ENCODE measurements at places on chromosomes 4 and X. TPM values are rescaled to one million over a fixed set of nuclear protein-coding genes. Genes with fewer than 3 reads are reported as not detected.

HSFX2 gene
- total RNA-seq: not detected

FAM9B gene
- total RNA-seq: not detected

PRKG2 gene
- total RNA-seq: 0.66 TPM

PNCK gene
- 16.7 TPM for total RNA-seq

F11 gene
- not detected for total RNA-seq

MMGT1 gene
- total RNA-seq: 14.6 TPM

TRIML1 gene
- total RNA-seq: not detected

- H3K27ac ChIP-seq: no peak overlapping the region
- ATAC-seq: no peak
- peaks cover 8% of the 10 kb centered on the region for H3K4me1 ChIP-seq
- H3K27me3 ChIP-seq: no peaks in the 10 kb centered on the region
Measured at GRCh38 chr4:76544725-76545124, 109.7 kb downstream of the SHROOM3 start.

- H3K4me3 ChIP-seq: no peak overlapping the region
- H3K36me3 ChIP-seq: peaks cover 31% of the 10 kb centered on the region
- no peak overlapping the region for H3K27ac ChIP-seq
- no peaks in the 10 kb centered on the region for H3K27me3 ChIP-seq
Measured at GRCh38 chrX:149948016-149948415, 9.7 kb upstream of the EOLA2 start.

DNA sequence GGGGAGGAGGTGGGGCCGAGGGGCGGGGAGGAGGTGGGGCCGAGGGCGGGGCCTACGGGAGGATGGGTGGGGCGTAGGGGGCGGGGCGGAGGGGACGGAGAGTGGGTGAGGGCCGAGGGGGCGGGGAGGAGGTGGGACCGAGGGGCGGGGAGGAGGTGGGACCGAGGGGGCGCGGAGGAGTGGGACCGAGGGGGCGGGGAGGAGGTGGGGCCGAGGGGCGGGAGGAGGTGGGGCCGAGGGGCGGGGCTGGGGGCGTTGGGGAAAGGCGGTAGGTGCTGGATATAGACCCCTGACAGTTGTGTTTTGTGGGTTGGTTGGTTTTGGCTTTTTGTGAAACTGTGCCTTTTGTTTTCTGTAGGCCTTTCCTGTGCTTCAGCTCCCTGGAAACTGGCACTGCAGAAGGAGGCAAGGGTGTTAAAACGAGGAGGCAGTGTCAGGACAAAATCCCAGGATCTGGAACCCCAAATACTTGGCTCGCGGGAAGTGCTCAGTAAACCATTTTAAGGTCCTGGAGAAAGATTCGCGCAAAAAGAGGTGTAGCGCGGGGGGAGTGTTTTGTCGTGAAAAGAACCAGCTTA lies 580 bp upstream of the MMGT1 start:
- no peak overlapping the region for H3K27ac ChIP-seq
- no peaks in the 10 kb centered on the region for H3K27me3 ChIP-seq
- peaks cover 7% of the 10 kb centered on the region for H3K4me1 ChIP-seq

DNA sequence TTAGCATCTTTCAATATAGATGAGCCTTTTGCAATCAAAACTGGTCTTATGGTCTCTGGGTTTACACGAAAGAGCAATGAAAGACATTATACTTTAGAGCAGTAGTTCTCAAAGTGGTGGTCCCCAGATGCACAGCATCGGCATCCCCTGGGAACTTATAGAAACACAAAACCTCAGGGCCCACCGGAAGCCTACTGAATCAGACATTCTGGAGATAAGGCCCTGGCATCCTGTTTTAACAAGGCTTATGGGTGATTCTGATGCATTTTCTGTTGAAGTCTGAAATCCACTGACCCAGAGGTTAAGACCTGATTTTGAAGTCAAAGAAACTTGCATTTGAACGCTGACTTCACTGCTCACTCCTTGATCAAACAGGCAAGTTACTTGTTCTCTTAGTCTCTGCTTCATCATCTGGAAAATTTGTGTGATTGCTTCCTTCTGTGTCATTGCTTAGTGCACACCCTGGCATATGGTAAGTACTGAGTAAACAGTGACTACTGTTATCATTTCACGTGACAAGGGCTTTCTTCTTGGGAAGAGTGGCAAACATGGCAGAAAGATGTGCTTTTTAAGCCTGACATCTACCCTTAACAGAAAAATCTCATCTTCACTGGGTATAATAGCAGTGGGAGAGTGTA lies 14.5 kb downstream of the CHRNA9 start:
- H3K36me3 ChIP-seq: no peaks in the 10 kb centered on the region
- H3K27ac ChIP-seq: no peak overlapping the region
- no peaks in the 10 kb centered on the region for H3K27me3 ChIP-seq

GRCh38 chr4:79831701-79832514 lies 241.1 kb downstream of the ANTXR2 start:
- H3K27ac ChIP-seq: no peak overlapping the region
- ATAC-seq: peak; percentile 86
- H3K27me3 ChIP-seq: no peaks in the 10 kb centered on the region
- H3K36me3 ChIP-seq: no peaks in the 10 kb centered on the region
- no peaks in the 10 kb centered on the region for H3K4me1 ChIP-seq
- H3K4me3 ChIP-seq: no peak overlapping the region

DNA sequence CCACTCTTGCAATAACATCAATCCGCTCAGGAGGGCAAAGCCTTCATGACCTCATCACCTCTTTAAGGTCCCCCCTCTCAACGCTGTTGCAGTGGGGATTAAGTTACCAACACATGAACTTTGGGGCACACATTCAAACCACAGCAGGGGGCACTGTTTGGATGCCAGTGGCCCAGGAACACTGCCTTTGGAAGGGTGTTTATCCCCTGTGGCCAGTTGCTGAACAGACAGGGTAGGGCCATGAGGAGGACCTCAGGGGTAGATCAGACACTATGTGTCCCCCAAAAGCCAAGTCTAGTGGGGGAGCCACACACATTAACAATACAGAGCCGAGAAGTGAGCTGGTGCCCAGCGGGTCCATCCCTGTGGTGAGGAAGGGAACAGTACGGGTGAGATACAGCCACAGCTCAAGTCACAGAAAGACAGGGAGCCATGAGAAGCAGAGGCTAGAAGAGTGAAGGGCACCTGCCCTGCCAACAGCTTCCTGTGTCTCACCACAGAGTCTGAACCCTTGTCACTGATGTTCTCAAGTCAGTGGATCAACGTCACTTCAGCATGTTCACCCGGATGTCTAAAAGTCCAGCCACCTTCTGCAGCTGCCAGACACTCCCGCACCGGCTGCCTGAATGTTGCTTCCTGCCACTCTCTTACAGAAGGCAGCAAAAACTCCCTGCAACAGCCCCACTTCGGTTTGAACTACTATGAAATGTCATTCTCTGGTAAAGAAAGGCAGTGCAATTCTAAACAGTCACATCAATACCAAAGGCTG lies 19.9 kb upstream of the MXD4 start:
- peak overlapping the region; percentile 44 for H3K4me3 ChIP-seq
- peak overlapping the region; percentile 60 for H3K27ac ChIP-seq
- H3K4me1 ChIP-seq: peaks cover 30% of the 10 kb centered on the region
- no peaks in the 10 kb centered on the region for H3K27me3 ChIP-seq
- no peaks in the 10 kb centered on the region for H3K36me3 ChIP-seq

DNA sequence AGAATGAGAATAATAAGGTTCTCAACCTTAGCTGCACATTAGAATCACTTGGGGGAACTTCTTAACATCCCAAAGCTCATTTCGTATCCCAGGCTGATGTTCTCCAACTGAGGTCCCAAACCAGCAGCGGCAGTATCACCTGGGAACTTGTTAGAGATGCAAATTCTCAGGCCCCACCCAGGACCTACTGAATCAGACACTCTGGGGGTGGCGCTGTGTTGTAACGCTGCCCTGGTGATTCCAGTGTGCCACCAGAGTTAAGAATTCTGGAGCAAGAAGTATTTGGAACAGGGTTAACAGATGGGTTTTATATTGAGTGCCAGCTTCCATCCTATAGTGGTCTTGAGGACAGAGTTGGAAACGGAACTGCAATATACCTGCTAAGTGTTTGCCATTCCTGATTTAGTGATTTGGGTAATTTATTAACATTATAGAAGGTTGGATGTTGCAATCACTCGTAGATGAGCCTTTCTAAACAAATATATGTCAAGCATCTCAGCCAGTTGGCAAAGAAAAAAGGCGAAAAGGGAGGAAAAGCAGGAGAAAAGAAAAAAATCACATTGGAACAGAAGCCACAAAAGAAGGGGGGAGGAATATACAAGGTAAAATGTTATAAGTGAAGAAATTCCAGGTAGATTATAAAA lies 141.0 kb downstream of the ARX start:
- H3K4me3 ChIP-seq: no peak overlapping the region
- no peaks in the 10 kb centered on the region for H3K27me3 ChIP-seq
- H3K4me1 ChIP-seq: no peaks in the 10 kb centered on the region
- H3K36me3 ChIP-seq: no peaks in the 10 kb centered on the region

DNA sequence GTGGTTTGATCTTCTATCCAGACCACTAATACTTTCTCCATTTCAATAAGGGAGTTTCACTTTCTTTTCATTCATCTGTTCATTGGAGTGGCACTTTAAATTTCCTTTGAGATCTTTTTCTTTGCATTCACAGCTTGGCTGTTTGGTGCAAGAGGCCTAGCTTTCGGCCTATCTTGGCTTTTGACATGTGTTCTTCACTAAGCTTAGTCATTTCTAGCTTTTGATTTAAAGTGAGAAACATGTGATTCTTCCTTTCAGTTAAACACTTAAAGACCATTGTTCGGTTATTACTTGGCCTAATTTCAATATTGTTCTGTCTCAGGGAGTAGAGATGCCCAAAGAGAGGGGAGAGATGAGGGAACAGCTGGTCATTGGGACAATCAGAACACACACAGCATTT lies 24.3 kb downstream of the CXCL13 start:
- no peaks in the 10 kb centered on the region for H3K36me3 ChIP-seq
- H3K4me1 ChIP-seq: peaks cover 7% of the 10 kb centered on the region
- H3K27me3 ChIP-seq: no peaks in the 10 kb centered on the region
- peak; percentile 90 for ATAC-seq
- H3K4me3 ChIP-seq: peak overlapping the region; percentile 9

GRCh38 chrX:44314259-44314734 lies 29.2 kb downstream of the EFHC2 start:
- no peaks in the 10 kb centered on the region for H3K27me3 ChIP-seq
- H3K4me1 ChIP-seq: no peaks in the 10 kb centered on the region
- no peak overlapping the region for H3K27ac ChIP-seq
- ATAC-seq: peak; percentile 52
- no peaks in the 10 kb centered on the region for H3K36me3 ChIP-seq
- H3K4me3 ChIP-seq: no peak overlapping the region

DNA sequence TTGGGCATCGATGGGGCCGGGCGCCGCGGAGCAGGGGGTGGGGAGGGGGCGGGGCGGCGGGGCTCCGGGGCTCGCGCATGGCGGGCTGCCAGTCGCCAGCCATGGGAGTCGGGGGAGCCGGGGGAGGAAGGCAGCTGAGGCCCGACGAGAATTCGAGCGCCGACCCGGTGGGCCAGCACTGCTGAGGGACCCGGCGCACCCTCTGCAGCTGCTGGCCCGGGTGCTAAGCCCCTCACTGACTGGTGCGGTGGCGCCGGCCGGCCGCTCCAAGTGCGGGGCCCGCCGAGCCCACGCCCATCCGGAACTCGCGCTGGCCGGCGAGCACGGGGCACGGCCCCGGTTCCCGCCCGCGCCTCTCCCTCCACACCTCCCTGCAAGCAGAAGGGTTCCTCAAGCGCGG lies 49.4 kb downstream of the GSX2 start:
- no peak overlapping the region for H3K27ac ChIP-seq
- H3K36me3 ChIP-seq: no peaks in the 10 kb centered on the region
- H3K4me3 ChIP-seq: no peak overlapping the region
- peaks cover 30% of the 10 kb centered on the region for H3K27me3 ChIP-seq

DNA sequence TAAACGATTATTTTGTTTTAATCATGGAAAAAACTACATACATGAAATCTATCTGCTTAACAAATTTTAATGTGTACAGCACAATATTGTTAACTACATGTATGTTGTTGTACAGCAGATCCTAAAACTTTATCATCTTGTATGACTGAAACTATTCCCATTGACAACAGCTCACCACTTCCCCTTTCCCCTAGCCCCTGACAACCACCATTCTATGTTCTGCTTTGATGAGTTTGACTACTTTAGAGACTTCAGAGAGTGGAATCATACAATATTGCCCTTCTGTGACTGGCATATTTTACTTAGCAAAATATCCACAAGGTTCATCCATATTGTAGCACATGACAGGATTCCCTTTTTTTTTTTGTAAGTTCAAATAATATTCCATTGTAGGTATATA lies 185.9 kb downstream of the CFAP299 start:
- no peaks in the 10 kb centered on the region for H3K4me1 ChIP-seq
- H3K36me3 ChIP-seq: no peaks in the 10 kb centered on the region
- no peak overlapping the region for H3K27ac ChIP-seq
- ATAC-seq: no peak
- H3K27me3 ChIP-seq: no peaks in the 10 kb centered on the region

DNA sequence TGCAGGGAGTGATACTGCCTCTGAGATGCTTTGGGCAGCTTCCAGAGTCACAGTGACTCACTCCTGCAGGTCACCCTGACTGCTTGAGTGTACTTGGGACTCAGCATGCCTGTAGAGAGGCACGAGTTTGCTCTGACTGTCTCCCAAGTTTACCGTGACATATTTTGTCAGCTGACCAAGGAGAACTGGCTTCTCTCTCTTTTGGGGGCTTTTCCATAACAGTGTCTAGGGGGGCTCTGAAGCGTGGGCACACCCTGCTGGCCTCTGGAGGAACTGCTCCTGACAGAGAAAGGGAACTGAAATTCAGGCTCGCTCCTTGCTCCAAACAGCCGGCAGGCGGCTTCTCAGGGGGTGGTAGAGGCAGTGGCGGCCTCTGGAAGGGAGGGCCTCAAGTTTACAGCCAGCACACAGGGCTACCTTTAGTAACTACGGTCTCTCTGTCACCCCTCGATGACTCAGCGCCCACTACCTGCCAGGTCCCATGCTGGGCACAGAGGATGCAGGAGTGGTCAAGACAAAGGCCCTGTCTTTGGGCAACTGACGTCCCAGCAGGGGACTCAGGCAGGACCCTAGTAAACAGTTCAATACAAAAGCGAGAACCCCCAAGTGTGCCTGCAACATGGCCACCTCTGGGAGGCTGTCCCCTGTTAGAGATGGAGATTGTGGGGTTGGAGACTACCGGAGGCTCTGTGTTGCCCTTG lies 17.8 kb downstream of the ZNF185 start:
- H3K27ac ChIP-seq: no peak overlapping the region
- no peak for ATAC-seq
- H3K27me3 ChIP-seq: no peaks in the 10 kb centered on the region

DNA sequence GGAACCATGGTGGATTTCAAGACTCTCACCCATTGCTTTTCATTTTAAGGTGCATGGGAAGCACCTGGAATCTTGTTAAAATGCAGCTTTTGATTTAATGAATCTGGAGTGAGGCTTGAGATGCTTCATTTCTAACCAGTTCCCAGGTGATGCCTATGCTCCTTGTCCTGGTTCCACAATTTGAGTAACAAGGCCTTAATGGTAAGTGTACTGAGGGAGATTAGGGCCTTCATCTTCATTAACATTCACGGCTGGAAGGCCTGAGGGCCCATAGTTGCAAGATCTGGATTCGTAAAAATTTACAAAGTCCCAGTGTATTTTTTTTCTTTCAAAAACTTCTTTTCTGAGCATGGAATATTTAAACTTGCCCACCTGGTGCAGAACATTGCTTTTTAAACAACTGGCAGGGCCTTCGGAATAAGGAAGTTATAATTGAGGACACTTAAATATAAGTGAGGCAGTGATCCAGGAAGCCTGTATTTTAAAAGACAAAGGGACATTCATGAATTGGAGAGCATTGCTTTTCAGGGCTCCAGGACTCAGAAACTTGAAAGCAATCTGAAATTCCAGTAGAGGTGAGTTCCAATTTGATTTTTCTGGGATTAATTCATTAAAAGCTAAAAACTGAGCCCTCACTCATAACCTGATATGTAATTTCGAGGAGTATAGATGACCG lies 77.8 kb downstream of the NPNT start:
- peaks cover 16% of the 10 kb centered on the region for H3K27me3 ChIP-seq
- H3K4me1 ChIP-seq: no peaks in the 10 kb centered on the region
- no peak overlapping the region for H3K4me3 ChIP-seq

Measured in activated T-helper 17 cell treated with anti-CD3 and anti-CD28 coated beads, Interleukin-2, amount 50 U/mL, for 72 hours (primary cell).